Uterus (tissue), 4 donors: ENCODE measurements at places on chromosomes 16 and 17. TPM values are rescaled to one million over a fixed set of nuclear protein-coding genes. Genes with fewer than 3 reads are reported as not detected.

Gene CMTM1
- 5.0 TPM for total RNA-seq

Gene KATNIP
- 12.1 TPM for total RNA-seq

GRCh38 chr16:8923199-8923598, 40.5 kb downstream of the USP7 start:
- no peak for DNase-seq

- DNase-seq, result no peak
Observed at GRCh38 chr16:5678371-5678770, 580.8 kb upstream of the EEF2KMT start.

DNA sequence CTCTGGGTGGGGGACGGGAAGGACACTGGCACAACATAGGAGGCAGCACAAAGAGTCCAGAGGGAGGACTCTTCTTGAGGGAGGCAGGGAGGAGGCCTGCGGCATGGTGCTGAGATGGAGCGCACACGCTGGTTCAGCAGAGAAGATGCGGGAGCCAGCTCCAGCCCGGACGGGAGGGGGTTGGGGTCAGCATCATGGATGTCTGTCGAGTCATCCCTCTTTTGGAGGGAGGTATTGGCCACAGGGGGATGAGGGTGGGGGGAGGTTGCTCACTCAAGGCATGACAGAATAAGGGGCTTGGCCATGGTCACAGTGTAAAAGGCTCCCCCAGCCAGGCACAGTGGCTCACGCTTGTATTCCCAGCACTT, 19.3 kb downstream of the DCAKD start:
- no peak for DNase-seq

DNA sequence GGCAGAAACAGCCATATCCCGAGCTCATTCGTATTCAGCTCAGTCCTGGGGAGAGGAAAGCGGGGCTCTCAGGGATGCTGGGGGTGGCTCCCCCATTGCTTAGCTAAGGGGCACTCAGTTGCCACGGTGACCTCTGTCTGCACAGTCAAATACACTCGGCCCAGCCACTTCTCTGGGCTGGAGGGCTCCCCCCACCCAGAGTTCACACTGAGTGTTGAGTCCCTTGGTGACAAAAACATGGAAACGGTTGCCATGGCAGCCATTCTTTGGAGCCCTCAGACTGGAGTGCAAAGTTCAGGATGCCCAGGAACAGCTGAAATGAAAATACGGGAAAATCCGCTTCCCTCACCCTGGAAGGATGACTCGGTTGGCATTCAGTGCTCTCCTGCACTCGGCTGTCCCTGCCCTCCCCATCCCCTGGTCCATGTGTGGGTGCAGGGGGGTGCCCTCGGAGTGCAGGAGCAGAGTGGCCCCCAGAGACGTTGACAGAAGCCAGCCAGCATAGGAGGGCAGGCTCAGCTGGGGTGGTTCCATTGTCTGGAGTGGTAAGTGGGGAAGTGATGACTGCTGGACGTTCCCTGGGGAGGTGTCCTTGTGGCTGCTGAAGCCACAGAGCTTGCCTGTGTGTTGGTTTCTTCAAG, 216.5 kb downstream of the NTN1 start:
- DNase-seq, result no peak

- peak; percentile 78 for DNase-seq
Observed at GRCh38 chr17:2259769-2260536, 43.6 kb downstream of the SMG6 start.

GRCh38 chr17:39754958-39755553, 17.3 kb downstream of the GRB7 start:
- no peak for DNase-seq
